ENCODE measurements at places on chromosomes 2 and 18.

- DNase-seq, result no peak
Measured at GRCh38 chr18:37274309-37275236, 291.0 kb downstream of the CELF4 start.

DNA sequence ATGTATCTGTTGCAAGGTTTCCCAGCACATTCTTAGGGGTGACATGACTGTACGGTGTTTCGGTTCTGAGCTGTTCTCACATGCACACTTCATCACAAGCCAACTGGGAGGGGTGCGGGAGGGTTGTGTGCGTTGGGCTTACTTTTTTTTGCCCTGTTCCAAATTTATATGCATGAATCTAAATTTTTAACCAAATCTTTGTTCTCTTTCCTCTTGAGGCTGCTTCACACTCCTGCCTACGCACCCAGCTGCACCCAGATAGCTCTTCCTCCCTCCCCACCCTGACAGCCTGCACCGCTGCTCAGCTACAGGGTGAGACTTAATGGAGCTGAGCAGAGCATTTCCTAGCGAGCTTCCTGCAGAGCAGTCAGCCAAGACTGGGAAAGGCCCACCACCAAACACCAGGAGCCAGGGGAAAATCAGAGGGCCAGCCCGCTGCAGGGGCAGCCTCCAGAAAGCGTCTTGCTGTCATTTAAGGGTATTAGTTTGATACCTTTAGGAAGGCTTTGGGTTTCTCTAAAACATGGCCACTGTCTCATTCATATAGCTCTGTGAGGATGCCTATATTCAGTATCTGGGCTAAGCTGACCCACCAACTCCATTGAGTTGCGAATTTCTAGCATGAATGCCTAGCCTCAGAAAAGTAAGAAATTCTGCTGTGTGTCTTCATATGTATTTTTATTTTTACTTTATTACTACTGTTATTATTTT lies 84.5 kb downstream of the POU3F3 start:
- DNase-seq, result no peak

DNA sequence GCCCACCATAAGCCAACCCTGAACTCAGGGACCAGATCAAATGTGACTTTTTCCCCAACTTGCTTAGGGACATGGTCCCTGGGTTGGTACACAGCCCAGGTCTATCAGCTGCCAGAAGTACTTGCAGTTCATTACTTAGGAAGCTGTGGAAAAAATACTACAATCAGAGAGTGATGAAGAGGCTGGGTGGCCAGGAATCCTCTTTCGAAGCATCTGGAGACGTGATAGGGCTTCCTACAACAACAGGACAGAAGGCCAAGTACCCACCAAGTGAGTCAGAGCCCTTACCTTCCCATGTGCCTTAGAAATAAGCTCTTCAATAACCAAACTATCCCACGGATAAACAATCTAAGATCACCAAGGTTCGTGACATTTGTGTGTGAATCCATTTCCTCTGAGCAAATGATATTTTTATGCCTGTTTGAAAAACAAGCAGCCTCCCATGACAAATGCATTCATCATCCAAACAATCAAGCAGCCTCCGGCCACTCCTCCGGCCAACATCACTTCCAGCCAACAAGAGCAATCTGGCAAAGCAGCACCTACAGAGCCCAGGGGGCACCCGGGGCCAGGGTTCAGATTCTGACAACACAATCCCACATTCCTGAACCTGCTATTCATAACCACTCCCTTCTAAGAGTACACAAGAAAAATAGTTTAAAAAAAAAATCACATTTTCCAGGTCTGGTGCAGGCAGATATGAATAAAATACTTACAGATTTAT lies 26.4 kb downstream of the TBC1D8 start:
- DNase-seq, result peak; percentile 89

GRCh38 chr2:127669056-127669455 lies 6.3 kb downstream of the LIMS2 start:
- no peak for DNase-seq

DNA sequence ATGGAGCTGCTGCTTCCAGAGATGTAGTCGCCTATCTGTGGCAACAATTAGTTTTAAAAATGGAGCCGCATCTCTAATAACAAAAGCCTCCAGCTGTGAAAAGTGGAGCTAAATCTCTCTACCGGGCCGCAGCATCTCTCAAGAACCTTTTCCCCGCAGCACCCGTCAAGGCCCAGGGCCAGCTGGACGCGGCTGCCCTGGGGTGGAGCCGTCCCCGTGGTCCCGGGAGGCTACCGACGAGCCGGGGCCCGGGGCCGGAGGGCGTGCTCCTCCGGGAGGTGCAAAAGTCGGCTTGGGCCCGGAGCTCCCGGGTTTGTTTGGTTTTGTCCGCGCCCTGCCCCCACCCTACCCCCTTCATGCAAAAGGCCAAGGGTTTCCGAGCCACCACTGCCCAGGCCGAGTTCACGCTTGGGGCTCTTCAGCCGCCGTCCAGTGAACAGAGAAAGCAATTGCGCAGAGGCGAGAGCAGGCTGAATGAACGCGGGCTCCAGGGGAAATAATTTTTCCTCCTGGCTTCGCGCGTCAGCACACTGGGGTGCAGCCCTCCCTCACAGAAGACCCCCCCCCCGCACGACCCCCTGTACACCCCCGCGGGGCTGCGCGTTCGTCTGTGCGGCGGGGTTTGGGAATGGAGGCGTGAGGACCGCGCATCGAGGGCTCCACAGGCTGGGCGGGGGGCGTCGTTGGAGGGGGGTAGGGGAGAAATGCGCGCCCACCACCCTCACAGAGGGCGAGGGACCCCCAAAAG lies 557 bp upstream of the GREB1L start:
- DNase-seq, result no peak

DNA sequence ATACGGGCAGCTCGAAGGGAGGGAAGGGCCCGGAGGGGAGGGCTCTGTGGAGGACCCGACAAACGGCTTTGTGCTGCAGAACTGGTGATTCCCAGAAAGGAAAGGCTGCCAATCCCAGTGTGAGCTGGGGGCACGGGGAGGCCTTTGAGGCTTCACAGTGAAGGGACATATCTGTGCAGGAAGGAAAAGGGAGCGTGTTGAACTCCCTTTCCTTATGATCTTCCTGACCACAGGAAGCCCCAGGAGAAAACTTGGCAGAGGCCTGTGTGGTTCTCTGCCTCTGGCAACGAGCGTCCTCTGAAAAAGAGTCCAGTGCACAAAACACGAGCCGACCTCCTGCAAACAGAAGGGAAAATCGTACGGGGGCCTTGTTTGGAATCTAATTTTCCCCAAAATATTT lies 683.5 kb upstream of the SALL3 start:
- DNase-seq, result no peak

GRCh38 chr18:75047240-75047961 lies 161.5 kb downstream of the PTGR3 start:
- no peak for DNase-seq

DNA sequence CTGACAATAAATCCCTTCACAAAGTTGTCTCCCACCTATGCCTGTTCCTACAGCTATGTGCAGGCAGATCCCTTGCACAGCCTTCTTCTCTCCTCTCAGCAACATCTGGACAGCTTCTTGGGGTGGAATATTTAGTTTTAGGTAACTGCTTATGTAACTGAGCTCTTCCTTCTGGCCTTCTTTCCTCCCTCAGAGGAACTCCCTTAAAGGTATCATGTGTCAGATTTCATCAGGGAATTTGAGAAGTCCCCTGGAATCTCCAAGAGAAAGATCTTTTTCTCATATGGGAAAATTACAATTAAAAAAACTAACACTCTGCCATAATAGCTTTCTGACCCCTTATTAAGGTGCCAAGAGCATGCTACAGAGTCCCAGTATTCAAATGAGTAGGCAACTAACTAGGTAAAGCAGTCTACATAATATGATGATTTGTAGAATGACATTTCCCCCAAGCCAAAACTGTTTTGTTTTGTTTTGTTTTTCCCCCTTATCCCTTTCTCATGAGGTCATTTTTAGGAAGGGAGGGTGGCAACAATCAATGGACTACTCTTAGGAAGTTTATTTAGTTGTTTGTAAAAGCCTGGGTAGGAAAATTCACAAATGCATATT lies 2.4 kb downstream of the TMEM200C start:
- DNase-seq, result no peak

DNA sequence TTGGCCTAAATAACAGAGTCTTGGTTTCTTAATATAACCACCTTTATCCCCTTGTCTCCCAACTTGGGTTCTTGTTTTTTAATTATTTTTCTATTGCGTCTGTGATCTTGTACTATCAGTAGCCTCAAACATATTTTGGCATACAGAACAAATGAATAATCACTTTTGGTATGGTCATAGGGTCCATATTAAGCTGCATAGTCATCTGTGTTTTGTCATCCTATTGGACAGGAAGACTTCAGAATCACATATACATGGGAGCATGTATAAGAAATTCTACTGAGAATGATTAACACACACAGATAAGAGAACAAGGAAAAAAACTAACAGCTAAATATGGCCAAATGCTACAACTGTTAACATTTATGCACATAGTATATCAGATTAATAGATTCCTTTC lies 126.0 kb downstream of the MEP1B start:
- no peak for DNase-seq

- no peak for DNase-seq
Measured at GRCh38 chr2:150705357-150705756, 217.9 kb upstream of the RND3 start.

DNA sequence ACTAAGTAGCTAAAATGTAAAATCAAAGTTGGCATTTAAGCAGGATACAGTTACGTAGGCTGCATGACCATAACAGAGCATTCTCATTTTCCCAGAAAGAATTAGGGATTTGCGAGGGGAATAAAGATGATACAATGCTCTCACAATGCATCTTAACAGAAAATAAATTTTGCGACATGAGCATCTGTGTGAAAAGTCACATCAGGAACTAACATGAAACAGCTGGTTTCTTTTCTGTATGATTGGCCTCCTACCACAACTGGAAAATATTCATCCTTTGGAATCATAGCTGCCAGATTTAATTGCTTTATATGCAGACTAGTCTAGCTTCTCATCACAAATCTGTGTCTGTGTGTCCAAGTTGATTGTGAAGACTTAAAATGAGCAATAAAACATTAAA lies 66.0 kb downstream of the KCTD18 start:
- DNase-seq, result no peak

DNA sequence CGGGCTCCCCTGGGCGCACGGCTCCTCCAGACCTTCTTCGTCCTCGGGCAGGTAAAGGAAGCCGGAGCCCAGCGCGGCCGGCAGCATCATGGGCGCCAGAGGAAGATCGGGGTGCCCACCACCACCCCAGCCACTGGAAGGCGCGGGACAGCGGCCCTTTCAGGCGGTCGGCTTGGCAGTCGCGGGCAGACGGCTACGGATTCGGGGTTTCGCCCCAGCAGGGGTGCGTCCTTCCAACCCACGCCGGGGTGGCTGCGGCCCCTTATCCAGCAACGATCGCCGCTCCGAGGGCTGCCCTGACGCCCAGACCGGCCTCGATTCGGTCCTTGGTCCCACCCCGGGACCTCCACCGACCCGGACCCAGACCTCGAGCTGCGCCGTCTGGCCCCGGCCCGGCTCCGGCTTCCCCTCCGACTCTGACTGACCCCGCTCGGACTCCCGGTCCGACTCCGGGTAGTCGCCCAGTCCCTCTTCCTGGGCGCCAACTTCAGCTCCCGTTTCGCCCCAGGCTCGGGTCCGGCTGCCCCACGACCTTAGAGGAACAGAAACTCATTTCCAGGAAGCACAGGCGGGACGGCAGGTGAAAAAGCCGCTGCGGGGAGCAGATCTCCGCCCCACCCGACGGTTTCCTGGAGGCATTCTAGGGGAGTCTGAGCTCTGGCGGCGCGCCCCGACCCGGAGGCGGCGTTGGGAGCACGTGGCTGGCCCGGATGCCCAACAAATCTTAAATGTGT lies 30.2 kb upstream of the SSB start:
- DNase-seq, result no peak

GRCh38 chr2:165637396-165637795 lies 156.7 kb downstream of the GALNT3 start:
- no peak for DNase-seq

GRCh38 chr2:168159754-168160585 lies 87.4 kb downstream of the STK39 start:
- no peak for DNase-seq

DNA sequence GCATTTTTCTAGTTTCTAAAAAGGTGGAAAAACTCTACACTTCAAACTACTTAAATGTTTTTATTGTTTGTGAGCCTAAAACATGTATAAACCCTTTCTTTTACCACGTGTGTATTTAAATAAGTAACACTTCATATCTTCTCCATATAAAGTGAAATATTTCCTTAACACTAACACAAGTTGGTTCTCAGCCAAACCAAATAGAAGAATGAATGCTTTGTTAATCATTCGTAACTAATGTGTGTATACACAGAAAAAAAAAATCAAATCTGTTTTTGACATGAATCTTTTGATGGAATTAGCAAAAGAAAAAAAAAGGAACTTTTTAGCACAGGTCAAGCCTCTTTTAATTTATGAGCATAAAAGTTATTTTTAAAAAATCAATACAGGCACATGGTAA lies 89.3 kb downstream of the EHBP1 start:
- no peak for DNase-seq

GRCh38 chr2:113822087-113822815 lies 65.8 kb upstream of the SLC35F5 start:
- no peak for DNase-seq
